ENCODE measurements at places on chromosomes 1 and 21.

DNA sequence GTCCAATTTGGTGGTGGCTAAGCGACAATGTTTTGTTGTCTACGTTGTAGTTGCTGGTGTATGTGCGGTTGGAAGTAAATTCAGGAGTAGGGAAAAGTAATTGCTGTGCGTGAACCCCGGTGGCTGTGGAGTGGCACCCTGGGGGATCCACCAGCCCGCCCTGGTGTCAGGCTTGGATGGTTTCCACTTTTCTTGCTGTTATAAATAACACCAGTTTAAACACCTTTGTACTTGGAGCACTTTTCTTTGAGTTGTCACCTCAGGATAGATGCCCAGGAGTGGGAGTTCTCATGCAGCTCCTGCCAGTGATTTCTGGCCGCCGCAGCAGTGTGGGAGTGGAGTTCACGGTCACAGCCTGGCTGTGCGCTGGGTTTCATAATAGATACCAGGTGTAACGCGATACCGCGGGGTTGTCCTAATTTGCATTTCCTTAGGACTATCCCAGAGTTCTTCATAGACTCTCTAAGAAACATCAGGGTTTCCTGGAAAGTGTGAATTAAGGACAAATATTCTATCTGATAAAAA lies 12.8 kb upstream of the TMEM200B start:
- no peak for DNase-seq

DNA sequence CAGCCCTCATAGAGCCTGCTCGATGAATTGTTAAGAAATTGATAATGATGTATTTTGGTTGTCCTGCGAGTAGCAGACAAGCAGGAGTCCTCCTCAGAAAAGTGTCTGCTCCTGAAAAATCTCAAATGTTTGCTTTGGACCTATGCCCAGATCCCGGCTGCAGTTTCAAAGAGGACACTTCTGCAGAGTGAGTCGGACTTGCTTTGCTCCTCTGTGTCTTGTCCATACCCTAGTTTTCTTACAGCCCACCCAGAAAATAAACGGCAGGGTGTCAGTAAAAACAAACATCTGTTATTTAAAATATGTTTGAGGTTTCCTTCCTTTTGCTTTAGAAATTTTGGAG lies 2.8 kb downstream of the S100A10 start:
- DNase-seq, result peak; percentile 79

GRCh38 chr1:185345913-185346720 lies 29.1 kb upstream of the IVNS1ABP start:
- no peak for DNase-seq

DNA sequence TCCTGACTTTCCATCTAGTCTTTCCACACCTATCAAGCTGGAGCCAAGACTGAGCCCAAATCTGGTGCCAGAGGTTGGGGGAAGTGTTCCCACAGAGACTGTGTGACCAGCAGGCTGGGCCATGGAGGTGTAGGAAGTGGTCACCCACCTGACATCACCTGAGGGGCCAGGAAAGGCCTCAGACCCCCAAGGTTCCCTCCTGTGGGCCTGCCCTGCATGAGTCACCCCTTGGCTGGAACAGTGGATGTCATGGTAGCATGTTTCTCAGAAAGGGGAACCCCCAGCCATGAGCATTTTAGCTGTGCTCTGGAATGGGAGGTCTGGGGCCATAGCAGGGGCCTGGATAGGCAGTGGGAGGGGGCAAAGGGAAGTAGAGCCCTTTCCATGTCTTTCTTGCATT lies 5.7 kb upstream of the TNFRSF8 start:
- DNase-seq, result no peak

- DNase-seq, result no peak
These were observed 39.3 kb upstream of the RGS18 start for GRCh38 chr1:192118881-192119405.

- DNase-seq, result peak; percentile 61
These were observed 105.9 kb upstream of the HNRNPU start for GRCh38 chr1:244970236-244970743.

DNA sequence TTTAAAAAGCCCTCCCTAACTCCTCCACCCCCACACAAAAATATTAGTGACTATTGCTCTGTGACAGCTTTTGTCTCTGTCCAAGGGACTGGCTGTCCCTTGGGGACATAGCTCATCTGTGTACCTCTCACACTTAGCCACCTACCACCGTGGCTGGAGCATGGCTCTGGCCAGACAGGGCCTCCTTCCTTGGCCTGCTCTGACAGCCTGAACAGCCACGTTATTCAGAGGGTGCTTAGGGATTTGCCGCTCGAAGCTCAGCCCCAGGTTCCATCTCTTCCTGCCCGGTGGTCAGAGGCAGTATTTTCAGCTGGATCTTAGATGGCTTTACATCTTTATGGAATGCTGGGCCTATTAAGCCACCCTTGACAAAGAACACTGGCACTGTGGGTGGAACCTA lies 6.1 kb upstream of the CELSR2 start:
- no peak for DNase-seq

DNA sequence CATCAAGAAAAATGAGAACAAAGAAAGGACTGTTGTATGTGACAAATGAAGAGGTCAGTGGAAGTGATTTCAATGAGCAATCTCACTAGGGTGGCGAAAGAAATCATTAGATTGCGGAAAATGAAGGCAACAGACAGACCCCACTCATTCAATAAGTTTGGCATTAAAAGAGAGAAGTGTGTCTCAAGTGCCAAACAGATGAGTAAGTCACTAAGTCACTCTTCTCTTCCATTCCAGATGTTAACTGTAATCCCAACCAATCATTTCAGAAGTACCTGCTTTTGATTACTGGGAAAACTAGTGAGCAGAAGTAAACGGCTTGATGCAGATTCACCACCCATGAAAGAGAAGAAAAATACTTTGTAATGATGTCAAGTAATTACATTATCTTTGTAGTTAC lies 144.3 kb upstream of the PRMT6 start:
- DNase-seq, result no peak

- no peak for DNase-seq
These were observed 5.3 kb upstream of the S100B start for GRCh38 chr21:46610018-46610701.

- peak; percentile 25 for DNase-seq
These were observed 15.3 kb downstream of the ACOT7 start for GRCh38 chr1:6378096-6378746.

- DNase-seq, result no peak
These were observed 39.4 kb downstream of the PAFAH2 start for GRCh38 chr1:25958465-25958864.

DNA sequence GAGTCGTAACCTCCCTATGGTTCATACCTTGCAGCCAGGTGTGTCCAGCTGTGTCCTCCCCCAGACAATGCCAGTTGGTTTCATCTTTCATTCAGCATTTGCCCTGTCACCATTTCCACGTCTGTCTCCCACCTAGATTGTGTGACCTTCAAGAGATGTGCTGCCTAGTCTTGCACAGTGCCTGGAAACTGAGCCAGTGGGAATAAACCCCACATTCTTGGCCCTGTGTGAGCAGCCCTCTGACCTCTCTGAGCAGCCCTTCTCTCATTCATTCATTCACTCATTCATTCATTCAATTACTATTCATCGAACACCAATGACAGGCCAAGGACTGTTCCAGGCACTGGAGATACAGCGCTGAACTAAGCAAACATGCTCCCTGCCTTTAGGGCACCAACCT lies 115.7 kb downstream of the GRIK3 start:
- DNase-seq, result no peak

- DNase-seq, result no peak
These were observed 34.4 kb downstream of the INKA2 start for GRCh38 chr1:111704776-111705175.

DNA sequence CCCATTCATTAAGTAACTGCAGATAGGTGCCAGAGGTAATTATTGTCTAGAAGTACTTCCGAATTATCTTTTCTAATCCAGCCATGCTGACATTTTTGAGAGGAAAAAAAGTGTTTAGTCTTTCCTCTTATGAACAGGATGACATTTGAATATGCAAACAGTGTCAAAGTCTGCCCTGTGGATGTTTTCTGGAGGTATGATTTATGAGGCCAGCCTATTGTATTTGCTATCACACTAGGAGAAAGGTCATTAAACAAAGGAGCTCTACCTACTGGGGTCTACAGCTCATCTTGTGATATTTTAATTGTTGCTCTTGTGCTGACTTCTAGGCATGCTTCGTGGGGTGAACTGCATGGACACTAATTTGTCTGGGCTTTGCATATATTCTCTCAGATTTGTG lies 559.7 kb upstream of the CAMK1G start:
- no peak for DNase-seq

All from SHP77 treated with DMSO at 0.1 percent for 48 hours (cell line).